HS-27A (cell line): ENCODE measurements at places on chromosomes 6 and 20.
A peak's percentile ranks its signal among the peaks of the same experiment; 100 is the strongest.

DNA sequence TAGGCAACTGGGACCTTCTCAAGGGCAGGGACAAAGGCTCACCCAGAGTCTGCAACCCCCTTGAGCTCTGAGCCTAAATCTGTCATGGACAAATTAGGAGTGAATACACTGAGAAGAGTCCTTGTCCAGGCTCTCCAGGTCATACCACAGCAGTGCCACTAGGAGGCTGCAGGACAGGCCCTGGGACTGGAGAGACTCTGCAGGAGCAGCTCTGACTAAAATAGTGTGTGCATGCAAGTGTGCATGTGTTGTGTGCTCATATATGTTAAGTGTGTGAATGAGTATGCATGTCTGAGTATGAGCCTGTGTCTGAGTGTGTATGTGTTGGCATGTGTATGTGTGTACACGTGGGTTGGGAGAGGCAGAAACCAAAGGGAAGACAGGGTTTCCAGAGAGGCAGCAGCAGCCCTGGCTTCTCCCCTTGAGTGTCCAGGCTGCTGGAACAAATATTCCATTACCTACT lies 27.1 kb downstream of the MRPL14 start:
- DNase-seq = no peak

DNA sequence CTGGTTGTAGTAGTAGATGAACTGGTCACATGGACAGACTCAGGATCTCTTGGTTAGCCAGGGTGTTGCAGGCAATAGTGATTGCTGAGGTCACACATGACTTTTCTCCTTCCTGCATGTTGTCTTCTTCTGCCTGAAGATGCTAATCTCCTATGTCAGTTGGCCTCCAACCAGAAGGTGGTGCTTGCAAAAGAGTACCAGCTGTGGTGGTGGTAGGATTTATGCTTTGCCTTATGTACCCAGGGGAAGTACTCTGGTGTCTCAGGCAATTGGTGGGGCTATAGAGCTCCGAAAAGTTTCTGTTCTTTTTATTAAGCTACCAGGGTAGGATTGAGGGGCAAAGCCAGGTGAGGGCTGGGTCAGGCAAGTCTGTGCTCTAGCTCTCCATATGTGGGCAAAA lies 98.5 kb downstream of the CARMIL1 start:
- no peak for DNase-seq

GRCh38 chr6:163415620-163416556 lies 1.4 kb downstream of the QKI start:
- peak; percentile 30 for DNase-seq

DNA sequence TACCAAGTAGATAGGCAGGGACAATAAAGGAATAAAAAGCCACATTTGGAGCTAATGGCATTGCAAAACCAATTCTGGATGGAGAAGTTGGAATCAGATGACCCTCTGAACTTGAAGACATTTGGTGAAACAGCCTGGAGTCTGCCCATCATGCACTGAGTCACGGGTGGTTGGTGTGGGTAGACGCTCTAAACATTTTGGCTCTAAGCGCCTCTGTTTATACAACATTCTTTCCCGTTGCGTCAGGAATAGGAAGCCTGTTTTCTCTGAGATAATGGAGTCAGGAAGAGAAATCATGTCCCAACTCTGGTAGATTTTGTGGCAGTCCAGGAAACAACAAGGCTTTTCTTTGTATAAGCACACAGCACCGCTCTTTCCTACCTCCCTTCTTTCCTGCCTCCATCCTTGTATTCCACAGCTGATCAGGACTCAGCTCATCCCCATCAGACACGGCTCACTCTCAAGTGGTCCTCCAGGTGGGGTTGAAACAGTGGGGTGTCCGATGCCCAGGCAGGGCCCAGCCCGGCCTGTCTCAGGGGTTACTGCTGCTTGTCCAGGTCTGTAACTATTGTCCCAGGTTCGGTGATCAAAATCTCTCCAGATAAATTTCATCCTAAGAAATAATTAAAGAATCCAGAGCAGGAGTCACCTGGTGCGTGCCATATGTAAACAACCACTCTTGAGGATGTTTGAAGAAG lies 12.1 kb upstream of the RAMACL start:
- DNase-seq = peak; percentile 85

DNA sequence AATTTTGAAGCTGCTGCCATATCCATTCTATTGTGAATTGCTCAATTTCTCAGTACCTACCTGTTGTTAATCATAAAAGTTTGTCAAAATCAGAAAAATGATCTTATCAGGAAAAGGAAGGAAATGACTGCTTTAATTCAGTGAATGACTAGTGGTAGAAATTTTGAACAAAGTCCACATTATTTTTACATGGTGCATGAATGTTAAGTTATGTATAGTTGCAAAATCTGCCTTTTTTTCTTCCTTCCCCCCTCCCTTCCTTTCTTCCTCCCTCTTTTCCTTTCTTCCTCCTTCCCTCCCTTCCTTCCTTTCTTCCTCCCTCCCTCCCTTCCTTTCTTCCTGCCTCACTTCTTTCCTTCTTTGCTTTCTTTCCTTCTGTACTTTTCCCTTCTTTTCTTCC lies 127.1 kb upstream of the TSHZ2 start:
- no peak for DNase-seq
